ENCODE measurements at places on chromosomes 1 and 21. TPM values are rescaled to one million over a fixed set of nuclear protein-coding genes. Genes with fewer than 3 reads are reported as not detected.

Gene ANKRD65
- not detected for polyA plus RNA-seq

Gene LCE1C
- not detected for polyA plus RNA-seq

Gene LPAR3
- not detected for polyA plus RNA-seq

Gene MYOM3
- not detected for polyA plus RNA-seq

Gene SLC6A9
- 1.5 TPM for polyA plus RNA-seq

Gene S100A7A
- not detected for polyA plus RNA-seq

Gene POTED
- polyA plus RNA-seq = not detected

Gene PPIAL4G
- polyA plus RNA-seq = 0.38 TPM

Gene TMEM125
- polyA plus RNA-seq = 0.27 TPM

Gene LY9
- polyA plus RNA-seq = not detected

Gene LCE2B
- not detected for polyA plus RNA-seq

Gene NBPF6
- polyA plus RNA-seq = not detected

Gene PRR9
- polyA plus RNA-seq = not detected

Gene CDC7
- polyA plus RNA-seq = 23.9 TPM

Gene CLDN19
- polyA plus RNA-seq = not detected

Gene LIX1L
- polyA plus RNA-seq = 3.5 TPM

Gene CA14
- 2.5 TPM for polyA plus RNA-seq

Gene TMCC2
- 0.93 TPM for polyA plus RNA-seq

All from Purkinje cell (primary cell).